GM04504 (cell line): ENCODE measurements at places on chromosomes 13 and 19.

GRCh38 chr19:33447336-33448158 is 74.0 kb downstream of the CEBPG start:
- no peak for DNase-seq

- no peak for DNase-seq
These were observed at the start of gene SMIM44 for GRCh38 chr19:3483226-3483628. Gene SMIM44, minus strand, starts transcription at chr19:3483441. Its CDS starts 38 bp downstream, at chr19:3483403.

GRCh38 chr13:39370554-39370953 is 232.4 kb downstream of the LHFPL6 start:
- peak; percentile 78 for DNase-seq

- no peak for DNase-seq
These were observed 8.1 kb downstream of the VSTM2B start for GRCh38 chr19:29533578-29534544.

DNA sequence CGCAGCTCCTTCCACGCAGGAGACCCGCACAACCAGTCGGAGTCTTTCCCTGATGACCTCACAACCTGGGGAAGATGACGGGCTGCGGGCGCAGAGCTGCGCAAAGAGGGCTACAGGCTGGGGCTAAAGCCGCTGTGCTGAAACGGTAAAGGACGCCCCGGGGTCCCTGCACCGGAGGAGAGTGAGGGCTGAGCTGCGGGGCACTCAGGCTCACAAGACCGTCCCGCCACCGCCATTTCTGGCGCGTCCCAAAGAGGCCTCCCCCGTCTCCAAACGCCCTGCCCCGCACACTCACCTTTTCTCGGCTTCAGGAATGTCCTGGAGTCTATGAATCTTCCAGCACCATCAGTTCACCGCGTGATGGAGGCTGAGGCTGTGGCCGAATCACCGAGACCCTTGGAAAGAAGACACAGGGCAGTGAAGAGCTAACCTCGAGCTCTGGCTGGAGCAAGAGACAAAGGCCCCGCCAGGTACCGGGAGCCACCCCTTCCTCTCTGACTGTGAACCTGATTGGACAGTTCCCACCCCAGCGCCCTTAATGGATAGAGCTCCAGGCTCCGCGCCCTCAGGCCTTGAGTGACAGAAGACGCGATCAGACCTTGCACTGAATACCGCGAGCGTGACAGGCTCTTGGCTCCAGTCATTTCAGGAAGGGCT is 41.8 kb upstream of the ZNF429 start:
- DNase-seq, result no peak

GRCh38 chr13:100789025-100789424 is 114.4 kb upstream of the TMTC4 start:
- DNase-seq, result no peak

DNA sequence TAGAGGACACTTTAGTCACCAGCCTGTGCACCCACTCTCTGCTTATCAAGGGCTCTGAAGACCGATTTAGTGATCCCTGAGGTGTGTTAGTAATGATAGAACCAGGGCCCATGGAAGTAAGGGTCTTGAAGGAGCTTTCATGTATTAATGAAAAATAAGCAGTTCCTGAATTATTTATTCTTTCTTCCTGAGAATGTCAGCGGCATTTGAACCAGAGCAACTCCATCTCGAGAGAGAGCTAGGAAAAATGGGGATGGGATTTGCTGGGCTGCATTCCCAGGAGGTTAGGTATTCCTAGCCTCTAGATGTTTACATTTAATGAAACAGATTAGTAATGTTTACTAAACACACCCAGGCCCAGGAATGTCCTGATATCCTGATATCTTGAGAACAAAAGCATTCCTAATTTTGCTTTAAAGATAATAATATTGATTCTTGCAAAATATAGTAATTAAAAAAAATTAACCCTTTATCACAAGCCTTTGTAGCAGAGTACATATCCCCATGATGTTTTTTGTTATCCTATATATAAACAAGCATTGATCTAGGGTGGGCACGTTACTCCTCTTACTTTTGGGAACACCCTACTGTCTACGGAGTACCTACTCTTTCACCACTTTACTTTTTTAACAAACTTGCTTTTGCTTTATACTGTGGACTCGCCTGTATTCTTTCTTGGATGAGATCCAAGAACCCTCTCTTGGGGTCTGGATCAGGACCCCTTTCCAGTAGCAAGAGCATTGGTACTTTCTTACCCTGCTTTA is 63.1 kb downstream of the COG3 start:
- DNase-seq, result no peak

GRCh38 chr19:7255119-7255518 is 39.1 kb downstream of the INSR start:
- DNase-seq, result no peak

DNA sequence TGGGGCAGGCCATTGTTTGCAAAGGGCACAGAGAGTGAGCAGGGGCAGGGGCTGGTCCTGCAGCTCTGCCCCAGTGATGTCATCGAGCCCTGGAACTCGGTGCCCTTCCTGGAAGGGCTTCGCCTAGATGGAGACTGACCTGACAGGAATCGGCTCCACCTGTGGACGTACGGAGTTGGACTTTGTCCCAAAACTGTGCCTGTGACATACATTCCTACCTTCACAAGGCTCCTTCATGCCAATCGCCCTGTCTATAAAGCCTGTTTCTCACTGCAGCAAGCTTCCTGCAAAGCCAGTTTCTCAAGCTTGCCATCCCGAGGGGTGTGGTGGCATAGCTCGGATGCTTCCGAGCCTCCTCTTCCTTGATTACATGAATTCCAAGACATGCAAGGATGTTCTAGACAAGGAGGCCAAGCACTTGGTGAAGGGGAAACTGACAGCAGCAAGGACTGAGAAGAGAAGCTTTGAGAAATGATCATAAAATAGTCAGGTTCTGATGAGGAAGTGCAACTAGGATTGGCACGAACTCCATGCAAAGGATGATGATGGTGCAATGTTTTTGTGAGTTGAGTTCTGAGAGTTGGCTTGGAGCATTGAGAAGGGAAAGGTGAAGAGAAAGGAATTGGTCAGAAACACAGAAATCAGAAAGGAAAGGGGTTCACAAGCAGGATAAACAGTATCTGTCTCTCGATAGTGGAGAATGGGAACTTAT is 73.6 kb upstream of the STK24 start:
- no peak for DNase-seq

DNA sequence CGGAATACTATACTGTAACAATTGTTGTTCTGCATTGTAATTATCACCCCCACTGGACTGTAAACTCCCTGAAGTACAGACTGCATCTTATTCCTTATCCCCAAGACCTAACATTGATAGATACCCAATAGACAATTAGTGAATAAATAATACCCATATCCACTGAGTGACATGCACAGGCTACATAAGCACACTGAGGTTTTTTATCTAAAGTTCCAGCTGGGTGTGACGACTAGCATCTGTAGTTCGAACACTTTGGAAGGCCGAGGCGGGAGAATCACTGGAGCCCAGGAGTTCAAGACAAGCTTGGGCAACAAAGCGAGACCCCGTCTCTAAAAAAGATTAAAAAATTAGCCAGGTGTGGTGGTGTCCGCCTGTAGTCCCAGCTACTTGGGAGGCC is 2.5 kb downstream of the KPNA3 start:
- DNase-seq, result no peak

DNA sequence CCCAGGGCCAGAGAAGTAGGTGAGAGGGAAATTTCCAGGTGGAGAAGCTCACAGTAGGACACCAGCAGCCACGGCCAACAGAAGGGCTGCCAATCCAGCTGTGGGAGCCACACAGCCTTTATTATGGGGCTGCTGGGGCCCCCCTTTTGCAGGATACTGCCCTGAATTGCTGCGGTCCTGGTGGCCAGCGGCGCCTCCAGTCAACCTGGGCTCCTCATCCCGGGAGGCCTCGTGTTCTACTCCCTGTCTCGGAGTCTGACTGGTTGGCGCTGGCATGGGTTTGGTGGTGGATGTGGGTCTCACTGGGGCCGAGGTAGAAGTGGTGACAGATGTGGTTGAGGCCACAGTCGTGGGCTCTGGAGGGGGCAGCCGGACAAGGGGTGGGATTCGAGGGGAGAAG is 4.1 kb downstream of the LYPD3 start:
- DNase-seq, result no peak

DNA sequence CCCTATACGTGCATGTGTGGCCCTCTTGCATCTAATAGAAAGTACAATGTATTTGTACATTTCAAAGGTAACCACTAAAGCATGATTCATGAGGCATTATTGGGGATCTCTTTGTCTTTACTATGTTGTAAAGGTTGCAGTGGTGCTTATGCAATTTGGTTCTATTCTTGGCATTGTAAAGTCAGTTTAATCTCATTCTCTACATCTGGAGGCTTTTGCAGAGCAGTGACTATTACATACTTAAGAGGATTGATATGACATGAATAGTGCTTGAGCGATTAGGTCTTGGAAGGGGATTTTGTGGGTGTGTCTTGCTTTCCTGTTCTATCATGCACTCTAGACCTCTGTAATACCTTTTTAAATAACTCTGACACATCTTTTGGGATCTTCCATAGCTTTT is 610.0 kb downstream of the EFNB2 start:
- peak; percentile 32 for DNase-seq

- no peak for DNase-seq
These were observed 24.2 kb upstream of the ABCC4 start for GRCh38 chr13:95325485-95325884.

GRCh38 chr19:3392480-3392879 is 26.1 kb downstream of the NFIC start:
- DNase-seq, result no peak

- no peak for DNase-seq
These were observed 43.3 kb downstream of the ATP11A start for GRCh38 chr13:112733112-112733511.

- no peak for DNase-seq
These were observed 41.0 kb upstream of the TMTC4 start for GRCh38 chr13:100715604-100716003.

DNA sequence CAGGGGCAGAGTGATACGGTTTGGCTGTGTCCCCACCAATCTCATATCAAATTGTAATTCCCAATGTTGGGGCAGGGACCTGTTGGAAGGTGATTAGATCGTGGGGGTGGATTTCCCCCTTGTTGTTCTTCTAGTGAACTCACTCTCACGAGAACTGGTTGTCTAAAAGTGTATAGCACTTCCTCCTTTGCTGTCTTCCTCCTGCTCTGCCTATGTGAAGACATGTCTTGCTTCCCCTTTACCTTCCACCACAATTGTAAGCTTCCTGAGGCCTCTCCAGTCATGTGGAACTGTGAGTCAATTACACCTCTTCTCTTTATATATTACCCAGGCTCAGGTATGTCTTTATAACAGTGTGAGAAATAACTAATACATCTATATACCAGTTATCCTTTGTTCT is 706.4 kb upstream of the KLHL1 start:
- no peak for DNase-seq

- DNase-seq, result no peak
These were observed 4.0 kb upstream of the FLT3LG start for GRCh38 chr19:49469828-49470614.

DNA sequence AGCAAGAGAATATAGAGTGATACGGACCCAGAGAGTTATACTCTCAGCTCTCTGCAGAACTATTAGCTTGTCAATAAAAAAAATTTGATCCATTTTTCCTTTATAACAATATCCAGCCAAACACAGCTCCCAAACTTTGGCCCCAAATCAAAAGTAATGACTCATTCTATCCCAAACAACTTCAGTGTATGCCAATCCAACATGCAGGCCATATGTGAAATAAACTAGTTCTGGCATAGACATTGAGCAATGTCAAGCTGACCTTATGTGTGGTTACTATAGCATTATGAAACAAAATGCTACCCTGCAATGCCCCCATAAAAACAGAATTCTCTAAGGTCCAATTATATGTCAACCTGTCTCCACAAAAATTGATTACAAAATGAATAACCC is 209.5 kb downstream of the DNAJC15 start:
- peak; percentile 70 for DNase-seq

- no peak for DNase-seq
These were observed 36.4 kb downstream of the FBN3 start for GRCh38 chr19:8113017-8113416.

DNA sequence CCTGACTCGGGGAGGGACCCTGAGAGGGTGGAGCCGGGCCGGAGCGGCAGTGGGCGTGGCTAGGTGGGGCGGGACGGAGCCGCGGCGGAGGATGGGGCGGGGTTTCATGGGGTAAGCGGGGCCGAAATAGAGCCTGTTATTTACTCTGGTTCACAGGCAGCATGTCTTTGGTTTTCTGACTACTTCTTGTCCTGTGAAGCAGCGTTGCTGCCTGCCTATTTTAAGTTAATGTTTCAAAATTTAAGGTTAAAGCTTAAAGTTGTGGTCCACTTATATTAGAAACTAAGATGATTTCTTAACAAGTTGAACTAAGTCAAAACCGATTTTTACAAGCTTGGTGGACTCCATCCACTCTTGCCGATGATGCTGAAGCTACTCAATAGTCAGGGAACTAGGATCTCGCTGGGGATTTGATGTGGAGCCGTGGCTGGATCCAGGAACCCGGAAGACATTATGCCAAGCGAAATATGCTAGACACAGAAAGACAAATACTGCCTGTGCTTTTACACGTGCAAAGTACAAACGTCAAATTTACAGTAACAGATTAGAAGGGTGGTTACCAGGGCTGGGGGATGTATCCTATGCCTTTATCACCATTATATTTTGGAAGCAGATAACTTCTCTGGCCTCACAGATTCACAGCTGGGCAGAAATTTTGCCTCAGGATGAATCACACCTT is 433 bp upstream of the ZNF616 start:
- DNase-seq, result no peak

- no peak for DNase-seq
These were observed 504 bp upstream of the VWA8 start for GRCh38 chr13:41961466-41961760.

DNA sequence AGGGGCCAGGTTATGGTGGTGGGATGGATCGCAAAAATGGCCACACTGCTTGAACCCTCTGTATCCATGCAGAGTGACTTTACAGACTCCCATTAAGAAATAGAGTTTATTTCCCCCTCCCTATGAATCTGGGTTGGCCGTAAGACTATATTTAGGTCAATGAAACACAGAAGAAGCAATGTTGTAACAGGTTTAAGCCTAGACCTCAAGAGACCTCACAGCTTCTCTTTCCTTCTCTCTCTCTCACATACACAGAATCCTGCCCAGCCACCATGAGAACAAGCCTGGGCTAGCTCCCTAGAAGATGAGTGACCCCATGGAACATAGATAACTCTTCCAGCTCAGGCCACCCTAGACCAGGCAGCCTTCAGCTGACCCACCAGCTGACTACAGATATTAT is 21.0 kb upstream of the FBL start:
- DNase-seq, result no peak

DNA sequence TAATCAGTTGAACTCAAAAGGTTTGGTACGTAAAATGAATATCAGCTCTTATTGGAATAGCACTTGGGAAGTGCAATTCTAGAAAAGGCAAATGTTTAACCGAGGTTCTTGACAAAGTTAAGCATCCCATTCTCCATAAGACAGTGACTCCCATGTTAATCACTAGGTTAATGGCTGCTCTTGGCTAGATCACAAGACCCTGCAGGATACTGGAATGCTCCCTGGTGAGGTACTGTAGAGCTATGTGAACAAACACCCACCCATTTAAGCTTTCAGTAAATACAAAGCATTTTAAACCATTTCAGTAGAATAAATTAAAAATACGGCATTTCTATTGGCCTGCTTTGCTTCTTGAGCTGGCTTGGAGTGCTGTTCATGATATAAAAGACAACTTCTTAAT is 56.5 kb downstream of the TDRD3 start:
- DNase-seq, result no peak
